ENCODE measurements at places on chromosomes 3 and 15.

GRCh38 chr3:37114251-37115145 lies 59.9 kb downstream of the LRRFIP2 start:
- DNase-seq: no peak

GRCh38 chr3:52055537-52056351 lies 627 bp downstream of the DUSP7 start:
- peak; percentile 30 for DNase-seq

DNA sequence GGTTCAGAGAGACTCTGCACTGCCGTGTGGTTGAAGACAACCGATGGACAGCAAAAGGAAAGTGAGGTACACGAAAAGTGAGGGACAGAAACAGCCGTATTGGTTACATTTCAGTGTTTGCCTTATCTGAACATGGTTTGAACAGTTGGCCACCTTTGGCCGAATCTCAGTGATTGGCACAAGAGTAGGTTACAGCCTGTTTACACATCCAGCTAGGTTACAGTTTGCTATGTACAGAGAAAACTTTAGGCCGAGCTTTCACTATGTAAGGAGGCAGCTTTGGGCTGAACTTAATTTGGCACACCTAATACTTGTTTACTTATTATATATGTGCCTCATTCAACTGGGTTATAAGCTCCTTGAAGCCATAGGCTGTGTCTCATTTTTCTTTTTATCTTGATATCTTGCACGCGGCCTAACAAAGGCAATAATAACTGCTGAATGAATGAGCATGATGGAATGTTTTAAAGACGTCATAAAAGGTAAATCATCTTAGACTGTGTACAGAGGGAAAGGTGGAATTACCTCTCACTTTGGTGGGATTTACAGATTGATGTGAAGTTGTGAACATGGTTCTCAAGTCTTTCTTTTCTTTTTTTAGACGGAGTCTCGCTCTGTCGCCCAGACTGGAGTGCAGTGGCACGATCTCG lies 17.2 kb upstream of the GREM1 start:
- DNase-seq: no peak

DNA sequence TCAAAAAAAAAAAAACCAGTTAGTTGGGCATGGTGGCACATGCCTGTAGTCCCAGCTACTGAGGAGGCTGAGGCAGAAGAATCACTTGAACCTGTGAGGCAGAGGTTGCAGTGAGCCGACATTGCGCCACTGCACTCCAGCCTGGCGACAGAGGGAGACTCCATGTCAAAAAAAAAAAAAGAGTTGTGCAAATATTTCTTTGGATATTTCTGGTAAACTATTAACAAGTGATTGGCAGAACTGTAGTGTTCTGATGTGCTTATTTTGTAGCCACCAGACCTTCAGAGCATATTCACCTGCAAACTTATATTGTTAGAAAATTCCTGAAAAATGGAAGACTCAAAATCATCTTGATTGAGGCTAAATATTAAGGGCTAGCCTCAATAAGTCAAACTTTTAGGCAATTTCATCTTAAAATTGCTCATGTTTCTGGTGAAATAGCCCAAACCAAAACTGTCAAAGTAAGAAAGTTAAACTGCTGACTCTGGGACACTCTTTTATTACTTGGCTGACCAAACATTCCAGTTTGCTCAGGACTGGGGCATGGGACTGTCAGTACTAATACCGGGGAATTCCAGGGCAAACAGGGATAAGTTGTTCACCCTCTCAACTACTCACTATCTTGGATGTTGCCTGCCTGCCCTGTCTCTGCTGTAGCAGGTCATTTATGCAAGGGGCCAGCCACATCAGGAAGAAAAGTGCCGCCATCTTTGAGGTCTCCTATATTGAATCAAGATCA lies 37.0 kb downstream of the ABHD2 start:
- no peak for DNase-seq

DNA sequence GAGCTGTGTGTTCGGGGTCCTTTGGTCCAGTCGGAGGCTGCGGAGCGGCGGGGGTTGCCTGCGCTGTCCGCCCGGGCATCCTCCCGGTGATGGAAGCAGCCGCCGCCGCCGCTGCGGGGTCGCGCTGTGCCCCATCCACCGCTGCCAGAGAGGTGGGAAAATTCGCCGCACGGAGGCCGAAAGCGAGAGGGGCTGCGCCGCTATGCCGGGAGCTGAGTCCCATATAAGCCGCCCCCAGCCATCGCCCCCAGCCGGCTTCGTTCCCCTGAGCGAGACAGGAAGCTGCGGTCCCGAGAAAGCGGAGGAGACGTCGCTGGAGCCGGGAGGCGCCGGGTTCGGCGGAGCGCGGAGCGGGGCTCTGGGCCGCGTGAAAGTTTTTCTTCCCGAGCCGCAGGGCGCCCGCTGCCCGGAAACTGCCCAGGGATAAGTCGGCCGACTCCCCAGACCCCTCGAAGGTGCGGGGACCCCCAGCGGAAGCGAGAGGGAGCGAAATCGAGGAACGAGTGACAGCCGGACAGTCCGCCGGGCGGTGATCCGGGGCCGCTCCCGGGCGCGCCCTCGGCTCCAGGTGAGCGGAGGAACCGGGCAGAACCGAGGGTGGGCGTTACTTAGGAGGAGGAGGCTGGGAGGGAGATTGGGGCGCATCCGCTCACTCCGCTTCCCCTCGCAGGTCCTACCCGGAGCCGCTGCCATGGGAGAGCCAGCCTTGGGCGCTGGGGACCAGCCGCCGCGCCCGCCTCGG lies 574 bp downstream of the CHST2 start:
- peak; percentile 9 for DNase-seq

DNA sequence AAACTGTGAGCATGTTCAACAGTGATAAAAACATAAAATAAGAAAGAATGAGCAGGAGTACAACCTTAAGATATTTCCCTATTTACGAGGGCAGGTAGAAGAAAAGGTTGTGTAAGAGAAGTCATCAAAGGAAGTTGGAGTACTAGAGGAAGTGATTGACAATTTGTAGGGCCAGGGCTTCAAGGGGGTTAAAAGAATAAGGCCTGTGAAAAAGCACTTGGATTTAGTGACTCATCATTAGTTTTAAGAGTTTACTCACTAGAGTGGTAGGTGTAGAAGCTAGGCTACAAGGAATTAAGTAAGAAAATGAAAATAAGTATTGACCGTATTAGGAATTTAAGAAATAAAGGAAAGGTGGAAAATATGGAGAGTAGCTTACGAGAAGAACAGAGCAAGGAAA lies 23.6 kb downstream of the KCNMB3 start:
- no peak for DNase-seq
